ENCODE measurements at places on chromosomes 7 and 10.
A peak's percentile ranks its signal among the peaks of the same experiment; 100 is the strongest.

- DNase-seq = no peak
These were observed 359.5 kb downstream of the PTEN start for GRCh38 chr10:88222881-88223280.

- DNase-seq = no peak
These were observed 84.5 kb upstream of the RET start for GRCh38 chr10:42992156-42992956.

GRCh38 chr10:116606061-116606483 lies 14.7 kb upstream of the PNLIPRP2 start:
- DNase-seq = no peak

- DNase-seq = no peak
These were observed 51.3 kb downstream of the PWWP2B start for GRCh38 chr10:132448248-132448731.

- no peak for DNase-seq
These were observed 87.5 kb downstream of the COBL start for GRCh38 chr7:51229106-51229537.

DNA sequence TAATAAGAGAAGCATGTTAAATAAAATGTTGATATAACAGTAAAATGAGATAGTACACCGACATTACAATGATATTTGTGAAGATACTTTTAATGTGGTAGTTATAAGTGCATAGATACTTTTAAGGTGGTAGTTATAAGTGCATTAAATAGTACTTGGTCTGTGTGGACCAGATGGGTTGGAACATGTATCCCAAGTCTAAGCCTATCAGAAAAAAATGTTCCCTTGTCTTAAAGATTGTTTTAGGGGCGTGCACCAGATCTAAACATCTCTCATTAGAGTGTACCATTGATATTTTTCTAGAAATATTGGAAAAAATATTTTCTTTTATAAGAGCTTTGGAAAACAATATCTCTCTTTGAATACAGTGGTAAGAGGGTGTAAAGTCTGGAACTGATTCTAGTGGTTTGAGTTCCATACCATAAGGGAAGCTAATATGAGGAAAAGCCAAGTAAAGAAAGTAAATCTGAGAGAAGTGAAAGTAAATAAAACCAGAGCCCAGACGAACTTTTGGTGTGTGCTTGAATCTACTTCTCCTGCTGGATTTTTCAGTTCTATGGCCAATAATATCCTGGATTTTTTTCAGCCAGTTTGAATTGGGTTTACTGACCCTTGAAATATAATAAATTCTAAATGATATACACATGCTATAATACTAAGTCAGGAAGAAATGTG lies 175.3 kb downstream of the MBL2 start:
- DNase-seq = no peak

DNA sequence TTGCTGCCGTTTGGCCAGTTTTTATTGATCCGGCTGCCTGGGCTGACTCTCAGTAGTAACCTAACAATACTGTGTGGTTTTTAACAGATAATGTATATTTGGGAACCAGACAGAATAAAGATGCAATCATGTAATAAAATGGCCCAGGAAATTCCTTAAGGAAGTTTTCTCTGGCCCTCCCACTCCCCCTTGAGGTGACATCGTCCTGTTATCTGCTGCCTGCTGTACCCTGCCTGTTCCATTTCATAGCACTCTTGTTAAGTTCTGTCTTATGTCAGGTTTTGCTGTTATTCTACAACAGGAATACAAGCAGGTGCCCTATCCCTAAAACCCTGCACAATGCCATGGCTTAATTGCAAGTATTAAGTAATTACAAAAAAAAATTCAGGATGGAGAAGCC lies 12.5 kb downstream of the ITGB8 start:
- no peak for DNase-seq

- DNase-seq = no peak
These were observed 107.0 kb downstream of the GNAI1 start for GRCh38 chr7:80241671-80242070.

- DNase-seq = no peak
These were observed 38.7 kb downstream of the AGAP3 start for GRCh38 chr7:151124899-151125399.

DNA sequence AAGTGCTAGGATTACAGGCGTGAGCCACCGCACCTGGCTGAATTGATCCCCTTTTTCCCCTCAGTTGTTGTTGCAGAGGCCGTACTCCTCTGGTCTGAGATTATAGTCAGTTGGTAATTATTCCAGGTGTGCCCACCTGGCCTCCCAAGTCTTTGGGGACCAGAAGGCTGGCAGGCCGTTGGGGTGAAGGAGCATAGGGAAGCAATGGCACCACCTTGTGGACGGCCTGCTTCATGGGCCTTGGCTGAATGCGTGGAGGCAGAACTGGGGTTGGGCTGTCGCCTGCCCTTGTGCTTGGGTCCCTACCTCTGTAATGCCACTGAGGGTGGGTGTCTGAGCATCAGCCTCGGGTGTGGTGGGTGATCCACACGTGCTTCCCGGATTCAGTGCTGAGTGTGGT lies 125.7 kb downstream of the RGS10 start:
- DNase-seq = peak; percentile 53

DNA sequence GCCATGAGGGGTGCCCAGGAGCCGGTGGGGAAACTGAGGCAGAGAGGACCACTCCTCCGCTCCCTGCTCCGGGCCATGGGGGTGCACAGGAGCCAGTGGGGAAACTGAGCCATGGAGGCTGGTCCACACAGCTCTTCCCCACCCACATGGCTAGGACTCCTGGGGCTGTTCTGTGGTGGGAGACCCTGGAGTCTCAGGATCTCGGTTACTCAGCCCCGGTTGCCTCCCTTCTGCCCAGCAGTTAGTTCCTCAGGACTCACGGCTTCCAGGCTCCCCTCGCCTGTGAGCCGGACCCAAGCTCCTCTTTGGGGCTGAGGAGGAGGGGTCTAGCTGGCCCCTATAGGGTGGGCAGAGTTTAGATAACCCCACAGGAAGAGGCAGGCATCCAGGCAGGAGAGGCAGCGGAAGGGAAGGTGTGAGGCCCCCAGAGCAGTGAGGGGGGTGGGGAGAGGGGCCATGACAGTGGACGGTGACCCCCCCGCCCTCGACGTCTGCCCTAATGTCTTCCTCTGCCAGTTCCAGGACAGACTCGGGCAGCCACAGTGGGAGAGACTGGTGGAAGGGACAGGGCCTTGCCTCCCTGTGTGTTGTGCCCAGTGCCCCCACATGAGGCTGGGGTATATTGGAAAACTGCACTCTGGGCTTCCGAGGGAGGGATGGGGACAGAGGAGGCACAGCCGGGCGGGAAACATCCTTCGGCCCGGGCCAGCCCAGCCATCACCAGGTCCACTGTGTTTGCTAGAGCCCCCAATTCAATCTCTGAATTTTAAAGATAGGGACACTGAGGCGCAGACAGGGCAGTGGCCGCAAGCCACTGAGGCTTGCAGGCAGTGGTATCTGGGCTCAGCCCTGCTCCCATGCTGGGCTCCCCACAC lies 4.3 kb downstream of the ELFN1 start:
- DNase-seq = no peak

GRCh38 chr10:80530251-80530650 lies 7.5 kb upstream of the SH2D4B start:
- DNase-seq = no peak

DNA sequence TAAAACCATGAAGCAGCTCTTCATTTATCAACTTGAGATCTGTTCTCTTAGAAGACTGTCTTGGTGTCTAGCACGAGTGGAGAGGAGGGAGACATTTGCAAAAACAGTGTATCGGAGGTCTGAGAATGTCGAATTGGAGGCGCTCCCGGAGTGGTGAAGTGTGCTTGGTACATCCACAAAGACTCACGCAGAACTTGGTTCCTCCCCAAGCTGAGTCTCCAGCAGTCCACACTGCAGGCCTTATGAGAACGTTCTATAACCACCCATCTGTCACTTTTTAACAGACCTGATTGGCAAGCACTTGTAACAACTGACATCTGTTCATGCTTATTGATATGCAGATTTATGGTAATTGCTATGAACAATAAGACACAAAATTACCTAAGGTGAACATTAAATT lies 261.6 kb downstream of the CELF2 start:
- no peak for DNase-seq

- DNase-seq = no peak
These were observed 69.1 kb upstream of the LANCL2 start for GRCh38 chr7:55296070-55296469.

Data from stimulated activated CD4-positive, alpha-beta T cell treated with anti-CD3 and anti-CD28 coated beads, Interleukin-1b, Interleukin-23, amount 100 ng/mL, for 24 hours (primary cell).